ENCODE measurements at places on chromosomes 2 and 18.

DNA sequence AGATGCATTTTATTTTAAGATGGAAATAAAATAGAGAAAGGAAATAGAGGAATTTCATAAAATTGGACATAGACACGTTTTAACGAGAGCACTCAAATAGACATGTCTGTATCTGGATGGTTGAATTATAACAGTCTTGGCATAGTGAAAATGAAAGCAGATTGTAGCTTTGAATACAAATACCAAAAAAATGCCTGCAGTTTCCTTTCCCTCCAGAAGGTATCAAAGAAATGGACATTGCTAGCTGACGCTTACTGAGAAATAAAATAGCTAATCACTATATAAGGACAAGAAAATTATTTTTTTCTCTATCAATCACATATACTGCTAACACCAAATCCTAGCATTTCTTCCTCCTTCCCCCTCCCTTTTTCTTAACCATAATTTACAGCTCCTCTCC lies 11.4 kb upstream of the MAPRE2 start:
- no peak for DNase-seq

GRCh38 chr2:213252206-213252605 lies 32.1 kb upstream of the SPAG16 start:
- DNase-seq: no peak

DNA sequence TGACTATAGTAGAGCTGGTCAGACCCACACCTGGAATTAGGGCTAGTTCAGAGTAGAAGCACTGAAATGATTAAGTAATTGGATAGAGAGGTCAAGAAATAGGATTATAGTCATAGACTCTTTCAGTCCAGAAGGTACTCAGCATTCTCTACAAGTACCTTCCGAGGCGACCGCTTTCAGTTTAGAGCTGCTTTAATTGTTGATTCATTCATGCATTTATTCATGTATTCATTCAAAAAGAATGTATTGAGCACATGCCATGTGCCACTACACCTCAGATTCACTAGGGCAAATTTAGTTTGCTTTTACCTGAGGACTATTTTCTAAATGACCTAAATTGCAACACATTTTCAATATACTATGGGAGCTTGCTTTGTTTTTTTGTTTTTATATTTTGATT lies 48.7 kb downstream of the CRIM1 start:
- DNase-seq: no peak

DNA sequence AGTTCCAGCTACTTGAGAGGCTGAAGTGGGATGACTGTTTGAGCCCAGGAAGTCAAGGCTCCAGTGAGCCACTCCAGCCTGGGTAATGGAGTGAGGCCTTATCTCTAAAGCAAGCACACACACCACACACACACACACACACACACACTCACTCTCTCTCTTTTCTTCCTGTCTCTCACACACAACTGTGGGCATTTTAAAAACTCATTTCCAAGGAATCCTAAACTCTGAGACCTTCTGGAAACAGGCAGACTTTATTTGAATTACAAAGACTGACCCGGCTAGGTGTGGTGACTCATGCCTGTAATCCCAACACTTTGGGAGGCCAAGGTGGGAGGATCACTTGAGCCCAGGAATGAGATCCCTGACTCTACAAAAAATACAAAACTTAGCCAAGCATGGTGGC lies 21.3 kb downstream of the WDSUB1 start:
- DNase-seq: no peak

GRCh38 chr2:67272195-67272594 lies 124.9 kb upstream of the ETAA1 start:
- no peak for DNase-seq

DNA sequence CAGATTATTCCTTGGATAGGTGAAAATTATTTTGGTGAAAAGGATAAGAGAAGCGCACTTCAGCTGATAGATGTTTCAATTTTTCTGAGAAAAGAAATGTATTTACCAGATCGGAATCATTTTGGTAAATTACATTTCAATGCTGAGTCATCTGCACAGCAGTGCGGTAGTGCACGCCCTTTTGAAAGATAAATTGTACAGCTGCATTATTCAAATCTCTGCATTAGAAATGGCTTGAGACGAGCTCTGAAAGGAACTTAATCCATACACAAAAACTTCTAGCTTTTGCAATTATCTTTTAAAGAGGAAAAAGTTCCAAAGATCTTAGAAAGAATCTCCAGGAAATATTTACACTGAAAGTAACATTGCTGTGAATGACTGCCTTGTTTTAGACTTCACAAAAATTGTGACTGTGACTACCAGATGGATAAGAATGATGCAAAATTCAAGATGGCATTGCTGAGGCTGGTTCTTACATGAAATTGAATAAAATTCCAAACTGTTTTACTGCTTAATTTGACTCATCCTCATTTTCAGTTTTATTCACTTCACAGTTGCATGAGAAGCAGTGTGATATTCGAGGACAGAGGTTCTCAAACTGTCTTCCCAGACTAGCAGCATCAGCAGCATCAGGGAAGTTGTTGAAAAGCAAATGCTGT lies 161.7 kb downstream of the RND3 start:
- DNase-seq: no peak

GRCh38 chr18:55253814-55254213 lies 294.6 kb upstream of the CCDC68 start:
- no peak for DNase-seq

DNA sequence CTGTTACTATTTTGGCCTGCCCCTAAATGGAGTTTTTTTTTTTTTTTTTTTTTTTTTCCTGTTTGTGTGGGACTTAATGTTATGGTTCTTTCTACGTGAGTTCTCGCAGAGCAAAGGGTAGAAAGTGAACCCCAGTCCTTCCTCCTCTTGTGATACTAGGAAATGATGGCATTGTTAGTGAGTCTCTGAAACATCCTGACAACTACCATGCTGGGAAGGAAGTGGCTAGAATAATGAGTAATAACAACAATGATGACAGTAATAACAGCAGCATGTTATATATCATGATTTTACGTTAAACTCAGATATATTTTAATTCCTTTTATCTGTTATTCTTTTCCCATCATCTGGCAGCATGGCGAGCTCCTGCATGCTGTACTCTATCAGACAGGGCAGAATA lies 216.2 kb upstream of the LINC00305 start:
- no peak for DNase-seq

DNA sequence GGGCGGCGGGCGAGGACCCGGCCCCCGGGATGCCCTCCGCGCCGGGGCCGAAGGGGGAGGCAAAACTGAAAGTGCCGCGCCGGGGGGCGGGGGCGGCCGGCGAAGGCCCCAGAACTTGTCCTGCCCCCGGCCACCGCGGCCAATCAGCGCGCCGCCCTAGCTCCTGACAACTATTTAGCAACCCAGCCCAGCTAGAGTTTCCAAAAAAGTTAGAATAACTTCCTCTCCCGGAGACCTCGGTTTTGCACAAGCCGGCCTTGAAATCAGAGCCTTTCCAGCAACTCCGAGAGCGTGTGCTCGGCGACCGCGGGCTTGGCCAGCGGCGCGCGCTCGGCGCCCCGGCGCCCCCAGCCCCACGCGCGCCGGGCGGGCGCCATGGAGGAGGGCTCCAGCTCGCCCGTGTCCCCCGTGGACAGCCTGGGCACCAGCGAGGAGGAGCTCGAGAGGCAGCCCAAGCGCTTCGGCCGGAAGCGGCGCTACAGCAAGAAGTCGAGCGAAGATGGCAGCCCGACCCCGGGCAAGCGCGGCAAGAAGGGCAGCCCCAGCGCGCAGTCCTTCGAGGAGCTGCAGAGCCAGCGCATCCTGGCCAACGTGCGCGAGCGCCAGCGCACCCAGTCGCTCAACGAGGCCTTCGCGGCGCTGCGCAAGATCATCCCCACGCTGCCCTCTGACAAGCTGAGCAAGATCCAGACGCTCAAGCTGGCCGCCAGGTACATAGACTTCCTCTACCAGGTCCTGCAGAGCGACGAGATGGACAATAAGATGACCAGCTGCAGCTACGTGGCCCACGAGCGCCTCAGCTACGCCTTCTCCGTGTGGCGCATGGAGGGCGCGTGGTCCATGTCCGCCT lies at the start of gene TWIST2:
Gene TWIST2 (plus strand): TSS at position 245 of the 850 bp plus-strand sequence. CDS start 131 bp downstream, at position 376.
- no peak for DNase-seq

DNA sequence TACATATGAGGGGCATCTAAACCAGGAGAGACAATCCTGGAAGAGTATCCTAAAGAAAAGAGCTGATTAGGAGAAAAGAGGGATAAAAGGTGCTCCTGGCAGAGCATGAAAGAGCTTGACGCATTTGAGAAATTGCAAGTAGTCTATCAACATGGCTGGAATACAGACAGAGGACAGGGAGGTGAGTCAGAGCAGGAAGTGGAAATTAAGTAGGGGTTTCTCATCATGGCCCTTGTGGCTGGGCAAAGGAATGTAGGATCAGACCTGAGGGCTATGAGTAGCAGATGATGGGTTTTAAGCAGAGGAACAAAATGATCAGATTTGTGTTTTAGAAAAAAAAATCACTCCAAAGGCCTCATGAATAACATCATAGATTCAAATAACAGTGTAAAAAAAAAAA lies 49.2 kb upstream of the UGP2 start:
- DNase-seq: no peak

GRCh38 chr2:230327418-230328154 lies 593 bp downstream of the SP140L start:
- no peak for DNase-seq

- DNase-seq: no peak
These were observed 13.5 kb downstream of the SNED1 start for GRCh38 chr2:241011751-241012510.

DNA sequence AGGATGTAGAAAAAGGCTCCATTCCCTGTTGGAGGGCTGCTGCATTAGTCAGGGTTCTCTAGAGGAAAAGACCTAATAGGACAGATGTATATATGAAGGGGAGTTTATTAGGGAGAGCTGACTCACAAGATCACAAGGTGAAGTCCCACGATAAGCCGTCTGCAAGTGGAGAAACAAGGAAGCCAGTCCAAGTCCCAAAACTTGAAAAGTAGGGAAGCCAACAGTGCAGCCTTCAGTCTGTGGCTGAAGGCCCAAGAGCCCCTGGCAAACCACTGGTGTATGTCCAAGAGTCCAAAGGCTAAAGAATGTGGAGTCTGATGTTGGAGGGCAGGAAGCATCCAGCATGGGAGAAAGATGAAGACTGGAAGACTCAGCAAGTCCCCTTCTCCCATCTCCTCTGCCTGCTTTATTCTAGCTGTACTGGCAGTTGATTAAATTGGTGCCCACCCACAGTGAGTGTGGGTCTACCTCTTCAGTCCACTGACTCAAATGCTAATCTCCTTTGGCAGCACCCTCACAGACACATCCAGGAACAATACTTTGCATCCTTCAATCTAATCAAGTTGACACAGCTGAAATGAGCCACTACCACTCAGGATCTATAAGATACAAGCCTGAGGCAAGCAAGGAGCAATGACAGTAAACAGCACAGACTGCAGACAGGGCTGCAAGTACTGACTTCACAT lies 30.0 kb upstream of the ATG16L1 start:
- DNase-seq: no peak

DNA sequence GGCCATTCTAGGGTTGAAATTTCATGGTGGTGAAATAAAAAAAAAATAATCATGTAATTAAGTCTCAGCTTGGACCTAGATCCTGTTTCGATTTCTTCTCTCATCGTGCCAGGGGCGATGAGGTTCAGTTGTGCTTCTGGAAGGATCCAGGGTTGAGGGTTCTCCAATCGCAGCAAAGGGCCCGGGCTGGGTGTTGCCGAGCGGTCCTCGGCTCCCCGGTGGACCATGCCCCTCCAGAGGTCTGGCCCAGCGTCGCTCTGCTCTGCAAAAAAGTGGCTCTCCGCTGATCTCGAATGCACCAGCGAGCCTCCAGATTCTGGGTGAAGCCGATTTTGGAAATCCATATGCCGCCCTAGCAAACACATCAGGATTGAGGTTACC lies 39.0 kb downstream of the EN1 start:
- no peak for DNase-seq

GRCh38 chr2:38438133-38438882 lies 61.2 kb upstream of the ATL2 start:
- DNase-seq: no peak

GRCh38 chr2:24332791-24333540 lies 27.4 kb downstream of the ITSN2 start:
- no peak for DNase-seq

DNA sequence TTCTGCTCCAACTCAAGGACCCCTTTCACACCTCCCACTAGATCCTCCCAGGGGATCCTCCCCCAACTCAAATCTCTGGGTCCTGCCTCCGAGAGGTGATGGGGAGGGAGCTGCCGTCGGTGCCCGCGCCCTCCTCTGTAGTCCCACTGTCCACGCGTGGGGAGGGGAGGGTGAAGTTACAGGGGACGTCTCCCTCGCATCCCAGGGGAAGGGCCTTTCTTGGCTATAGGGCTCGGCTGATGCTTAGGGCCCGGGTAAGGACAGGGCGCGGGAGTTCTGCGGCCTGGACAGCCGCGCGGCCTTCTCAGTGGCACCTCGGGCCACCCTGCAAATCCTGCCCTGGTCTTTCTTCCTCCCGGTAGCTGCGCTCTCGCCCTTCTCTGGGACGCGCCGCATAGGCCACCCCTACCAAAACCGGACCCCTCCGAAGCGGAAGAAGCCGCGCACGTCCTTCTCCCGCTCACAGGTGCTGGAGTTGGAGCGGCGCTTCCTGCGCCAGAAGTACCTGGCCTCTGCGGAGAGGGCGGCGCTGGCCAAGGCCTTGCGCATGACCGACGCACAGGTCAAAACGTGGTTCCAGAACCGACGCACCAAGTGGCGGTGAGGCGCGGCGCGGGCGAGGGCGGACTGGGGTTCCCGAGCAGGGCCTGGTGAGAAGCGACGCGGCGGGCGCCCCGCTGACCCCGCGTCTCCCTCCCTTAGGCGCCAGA lies 1.2 kb downstream of the TLX2 start:
- no peak for DNase-seq

- DNase-seq: no peak
These were observed 15.4 kb downstream of the PECR start for GRCh38 chr2:216066230-216066629.

DNA sequence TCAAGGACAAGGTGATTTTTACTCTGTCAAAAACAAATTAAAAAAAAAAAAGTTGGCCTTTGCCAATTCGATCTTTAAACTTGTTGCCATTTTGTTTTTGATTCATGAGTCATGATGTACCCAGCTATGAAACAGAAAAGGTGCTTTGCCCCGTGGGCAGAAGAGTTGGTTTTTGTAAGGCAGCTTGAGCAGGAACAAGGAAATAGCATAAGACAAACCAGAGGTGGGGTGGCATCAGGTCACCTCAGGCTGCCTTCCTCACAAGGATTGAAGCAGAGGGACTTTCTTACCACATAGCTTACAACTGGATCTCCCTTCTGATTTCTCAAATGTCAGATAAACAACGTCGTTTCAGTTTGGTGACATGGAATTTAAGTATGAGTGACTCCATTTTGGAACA lies 123.8 kb downstream of the ARL4C start:
- no peak for DNase-seq
